ENCODE measurements at places on chromosomes 3 and 15. TPM values are rescaled to one million over a fixed set of nuclear protein-coding genes. Genes with fewer than 3 reads are reported as not detected.

DNA sequence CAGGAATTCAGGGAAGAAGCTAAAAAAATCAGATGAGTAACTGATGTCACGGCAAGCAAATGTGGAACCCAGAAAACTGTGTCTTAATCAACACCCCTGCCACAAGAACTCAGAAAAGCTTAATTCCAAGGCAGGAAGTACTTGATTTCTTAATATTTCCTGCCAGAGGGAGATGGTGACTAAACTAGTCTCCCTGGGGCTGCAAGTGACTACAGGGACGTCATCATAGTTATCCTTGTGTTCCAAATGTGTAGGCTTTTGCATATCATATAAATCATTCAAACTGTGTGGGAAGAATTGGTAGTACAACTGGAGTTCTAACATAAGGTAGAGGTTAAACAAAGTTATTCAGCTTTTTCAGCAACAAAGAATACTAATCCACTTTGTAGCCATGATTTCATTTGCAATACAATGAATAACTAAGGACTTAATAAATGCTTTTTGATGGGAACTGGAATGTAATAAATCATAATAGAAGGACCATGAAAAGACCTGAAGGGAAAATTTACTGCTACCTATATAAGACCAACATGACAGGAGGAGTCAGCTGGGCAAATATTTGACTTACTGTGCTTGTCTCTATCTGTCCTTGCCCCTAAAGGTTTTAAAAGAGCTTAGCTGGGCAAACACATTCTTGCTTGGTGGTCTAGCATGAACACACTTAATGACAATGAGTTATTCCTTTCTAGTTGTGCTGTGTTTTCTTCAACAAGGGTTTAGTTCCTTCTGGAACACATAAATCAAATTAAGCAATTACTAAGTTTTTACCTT is 76.0 kb upstream of the NECTIN3 start:
- no peak for DNase-seq

GRCh38 chr3:192861972-192862371 is 55.7 kb downstream of the MB21D2 start:
- no peak for DNase-seq

GRCh38 chr15:69472046-69472445 is 19.4 kb downstream of the RPLP1 start:
- DNase-seq, result no peak

- DNase-seq, result no peak
Measured at GRCh38 chr15:38263251-38263650, 10.6 kb downstream of the SPRED1 start.

THBS1 gene
- total RNA-seq, result 9.0 TPM

PLA2G4E gene
- total RNA-seq, result 0.05 TPM

FBXL2 gene
- 1.9 TPM for total RNA-seq

All from thymus (tissue), 14 donors.